ENCODE measurements at places on chromosomes 6 and 20.

DNA sequence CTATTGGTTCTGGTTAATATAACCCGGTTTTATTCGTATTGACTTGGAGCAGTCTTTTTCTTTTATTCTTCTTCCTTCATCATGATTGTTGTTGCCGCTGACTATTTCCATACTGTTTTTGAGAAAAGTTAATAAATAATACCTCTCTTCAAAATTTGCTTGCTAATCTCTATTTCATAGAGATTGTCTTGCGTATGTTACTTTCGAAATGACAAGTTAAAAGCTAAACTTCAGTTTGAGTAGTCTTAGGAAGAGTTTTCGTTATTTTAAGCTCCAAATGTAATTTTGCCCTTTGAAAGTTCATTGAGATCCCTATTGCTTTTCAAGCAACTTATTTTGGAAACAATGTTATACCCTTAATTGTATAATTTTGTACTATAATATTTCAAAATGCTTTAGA is 36.4 kb downstream of the DCBLD1 start:
- DNase-seq, result no peak

- DNase-seq, result no peak
Measured at GRCh38 chr6:149719531-149719930, 1.6 kb upstream of the LATS1 start.

DNA sequence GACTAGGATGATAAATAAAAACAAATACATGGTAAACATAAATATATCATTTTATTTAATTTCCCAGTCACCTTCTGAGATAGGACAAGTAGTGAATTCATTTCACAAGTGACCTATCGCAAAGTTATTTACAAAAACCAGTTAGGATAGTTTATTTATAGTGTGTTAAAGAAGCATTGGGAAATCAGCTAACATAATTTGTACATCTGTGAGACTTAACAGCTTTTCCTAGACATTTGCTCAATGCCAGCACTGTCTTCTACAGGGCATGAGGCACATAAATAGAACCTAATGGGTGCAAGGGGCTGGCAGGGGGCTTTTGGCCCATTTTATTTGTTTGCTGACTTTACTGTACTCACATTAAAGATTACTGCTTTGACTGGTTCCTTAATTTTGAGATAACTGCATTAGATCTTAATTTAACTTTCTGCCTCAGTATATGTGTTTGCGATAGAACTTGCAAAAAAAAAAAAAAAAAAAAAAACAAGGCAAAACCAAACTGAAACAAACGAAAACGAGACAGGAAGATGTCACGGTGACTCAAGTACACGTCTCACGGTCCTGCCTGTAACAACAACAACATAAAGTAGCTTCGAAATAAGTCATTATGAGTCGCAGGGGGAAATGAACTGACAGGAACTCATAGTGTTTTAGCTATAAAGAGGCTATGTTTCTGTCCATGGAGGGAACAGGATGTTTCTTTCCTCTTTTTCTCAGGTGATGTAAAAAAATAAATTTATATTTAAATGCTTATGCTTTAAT is 133.7 kb upstream of the GMDS start:
- DNase-seq, result peak; percentile 82

DNA sequence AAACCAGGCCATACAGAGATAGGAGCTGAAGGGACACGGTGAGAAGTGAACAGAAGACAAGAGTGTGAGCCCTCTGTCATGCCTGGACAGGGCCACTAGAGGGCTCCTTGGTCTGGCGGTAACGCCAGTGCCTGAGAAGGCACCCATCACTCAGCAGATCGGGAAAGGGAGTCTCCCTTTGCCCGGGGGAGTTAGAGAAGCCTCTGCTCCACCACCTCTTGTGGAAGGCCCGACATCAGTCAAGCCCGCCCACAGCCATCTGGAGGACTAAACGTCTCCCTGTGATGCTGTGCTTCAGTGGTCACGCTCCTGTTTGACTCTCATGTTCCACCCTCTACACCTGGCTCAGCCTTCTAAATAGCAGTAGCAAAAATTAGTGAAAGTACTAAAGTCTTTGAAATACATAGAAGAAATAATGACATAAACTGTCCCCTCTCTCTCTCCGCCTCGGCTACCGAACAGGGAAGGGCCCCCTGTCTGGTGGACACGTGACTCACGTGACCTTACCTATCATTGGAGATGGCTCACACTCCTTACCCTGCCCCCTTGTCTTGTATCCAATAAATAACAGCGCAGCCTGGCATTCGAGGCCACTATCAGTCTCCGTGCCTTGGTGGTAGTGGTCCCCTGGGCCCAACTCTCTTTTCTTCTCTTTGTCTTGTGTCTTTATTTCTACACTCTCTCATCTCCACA is 66.7 kb downstream of the RPP21 start:
- peak; percentile 36 for DNase-seq

DNA sequence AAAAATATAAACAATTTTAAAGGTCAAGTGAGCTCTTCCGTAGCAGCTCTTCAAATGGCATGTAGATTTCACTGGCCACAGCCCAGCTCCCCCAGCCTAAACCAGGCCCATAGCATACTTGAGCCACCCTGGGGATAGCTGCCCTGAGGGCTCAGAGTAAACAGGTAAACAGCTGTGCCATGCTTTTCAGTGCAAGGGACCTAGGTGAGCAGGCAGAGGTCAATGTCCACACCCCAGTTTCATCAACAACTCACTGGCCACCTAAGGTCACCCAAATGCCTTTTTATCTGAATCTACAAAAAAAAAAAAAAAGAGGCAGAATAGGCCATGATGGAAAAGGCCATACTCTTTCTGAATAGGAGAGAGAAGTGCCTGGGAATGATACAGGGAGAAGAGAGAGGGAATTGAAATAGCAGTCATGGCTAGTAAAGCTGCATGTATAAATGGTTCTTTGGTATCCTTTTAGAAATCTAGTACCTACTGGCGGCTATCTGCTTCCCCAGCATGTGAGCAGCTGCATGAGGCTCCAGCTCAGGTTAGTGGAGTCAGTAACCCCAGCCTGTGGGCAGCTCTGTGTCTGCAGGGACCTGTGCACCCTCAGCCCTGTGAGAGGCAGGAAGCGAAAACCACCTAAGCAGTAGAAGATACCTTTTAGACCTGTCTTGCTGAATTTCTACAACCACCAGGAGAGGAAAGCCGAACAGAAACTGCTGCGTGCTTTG is 77.0 kb downstream of the FOXA2 start:
- no peak for DNase-seq

- DNase-seq, result no peak
Measured at GRCh38 chr6:36973647-36974046, 12.3 kb downstream of the MTCH1 start.

All from IMR-90 (cell line).